ENCODE measurements at places on chromosomes 3 and 15.

GRCh38 chr15:74396146-74396438, 28.6 kb upstream of the CYP11A1 start:
- DNase-seq: no peak

DNA sequence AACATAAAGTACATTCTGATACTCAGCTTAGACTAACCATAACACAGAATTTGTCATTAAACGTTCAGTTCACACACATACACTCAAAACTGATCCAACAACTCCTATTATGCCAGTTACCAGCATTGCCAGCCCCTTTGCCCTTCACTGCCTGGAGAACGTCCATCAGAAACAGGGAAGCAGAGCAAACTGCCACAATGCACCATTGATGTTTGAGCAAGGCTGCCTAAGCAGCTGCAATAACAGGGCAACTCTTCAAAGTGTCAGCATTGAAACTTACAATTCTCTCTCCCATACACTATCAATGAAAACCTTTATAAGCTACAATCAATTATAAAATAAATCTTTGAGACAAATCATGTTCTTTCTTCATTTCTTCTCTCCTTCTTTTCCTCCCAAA, 85.1 kb downstream of the ZBTB20 start:
- DNase-seq: no peak

DNA sequence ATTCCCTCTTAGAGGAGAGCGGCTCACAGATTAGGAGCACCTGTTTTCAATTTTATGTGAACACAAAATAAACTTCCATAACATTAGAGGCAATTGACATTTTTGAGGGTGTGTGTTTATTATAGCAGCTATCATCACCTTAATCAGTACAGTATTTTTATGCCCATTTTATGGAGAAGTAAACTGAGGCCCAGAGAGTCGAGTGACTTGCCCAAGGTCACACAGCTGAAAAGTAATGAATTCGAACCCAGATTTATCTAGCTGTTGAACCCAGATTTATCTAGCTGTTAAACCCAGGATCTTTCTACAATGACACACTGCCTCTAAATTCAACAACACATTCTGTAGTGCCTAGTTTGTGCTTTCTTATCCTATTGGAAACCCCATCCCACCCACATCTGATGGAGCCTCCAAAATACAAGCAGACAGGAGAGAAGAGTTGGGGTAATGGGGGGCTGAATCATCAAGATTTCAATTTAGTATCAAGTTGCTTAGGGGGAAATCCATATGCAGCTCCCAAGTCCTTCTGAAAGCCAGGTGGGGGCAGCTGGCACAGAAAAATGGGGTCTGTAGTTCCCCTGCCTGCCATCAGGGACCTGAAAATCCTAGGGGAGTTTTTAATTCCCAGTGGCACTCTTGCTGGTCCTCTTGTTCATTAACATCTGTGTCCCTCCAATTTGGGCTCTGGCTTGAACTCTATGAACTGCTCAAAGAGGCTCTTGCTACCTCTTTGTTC, 50.4 kb upstream of the TRA2B start:
- no peak for DNase-seq

GRCh38 chr3:39207361-39208186, 15.2 kb upstream of the XIRP1 start:
- no peak for DNase-seq

DNA sequence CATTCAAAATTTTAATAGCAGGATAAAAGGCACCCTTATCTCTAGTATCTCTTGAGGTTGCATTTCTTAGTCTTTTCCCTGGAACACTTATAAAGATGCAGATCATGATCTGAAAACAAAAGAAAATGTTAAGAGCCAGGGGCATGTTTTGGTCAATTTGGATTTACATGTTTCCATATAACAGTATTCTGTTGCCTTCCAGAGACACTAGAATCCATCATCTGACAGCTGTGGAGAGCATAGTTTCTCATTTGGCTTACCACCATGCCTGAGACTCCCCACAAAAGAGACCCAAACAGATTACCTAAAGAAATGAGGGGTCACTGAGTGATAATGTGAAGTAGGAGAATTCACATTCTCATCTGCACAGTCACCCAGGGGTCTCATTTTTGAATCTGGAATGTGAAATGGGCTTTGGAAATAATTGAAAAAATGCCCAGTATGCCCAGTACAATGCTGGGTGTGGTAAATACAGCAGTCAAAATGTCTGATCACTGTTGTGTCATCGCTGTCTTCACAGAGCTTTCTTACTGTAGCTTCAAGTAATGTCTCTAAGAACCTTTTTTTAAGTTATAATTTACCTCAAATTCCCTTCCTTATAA, 79.9 kb upstream of the ZBTB20 start:
- no peak for DNase-seq

- DNase-seq: peak; percentile 87
Observed at GRCh38 chr15:62928242-62928999, 114.1 kb upstream of the TPM1 start.

- DNase-seq: no peak
Observed at GRCh38 chr3:176987901-176988650, 209.2 kb downstream of the TBL1XR1 start.

DNA sequence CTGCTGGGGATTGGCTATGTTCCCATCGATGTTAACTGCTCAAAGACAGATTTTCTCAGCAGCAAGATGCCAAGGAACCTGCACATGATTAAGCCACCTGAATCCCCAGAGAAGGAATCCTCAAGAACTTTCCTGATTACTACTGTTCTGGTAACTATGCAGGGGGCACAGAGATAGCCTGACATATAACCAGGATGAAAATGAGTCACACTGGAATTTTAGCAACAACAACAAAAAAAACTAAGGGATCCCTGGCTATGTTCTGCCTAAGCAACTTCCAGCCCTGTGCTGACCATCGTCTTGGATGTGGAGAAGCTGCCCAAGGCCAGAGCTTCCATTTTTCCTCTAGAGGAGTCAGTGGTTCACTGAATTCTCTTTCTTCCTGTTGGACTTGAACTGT, 13.8 kb downstream of the RIOX2 start:
- no peak for DNase-seq

- DNase-seq: no peak
Observed at GRCh38 chr3:106398891-106399600, 530.2 kb upstream of the CBLB start.

DNA sequence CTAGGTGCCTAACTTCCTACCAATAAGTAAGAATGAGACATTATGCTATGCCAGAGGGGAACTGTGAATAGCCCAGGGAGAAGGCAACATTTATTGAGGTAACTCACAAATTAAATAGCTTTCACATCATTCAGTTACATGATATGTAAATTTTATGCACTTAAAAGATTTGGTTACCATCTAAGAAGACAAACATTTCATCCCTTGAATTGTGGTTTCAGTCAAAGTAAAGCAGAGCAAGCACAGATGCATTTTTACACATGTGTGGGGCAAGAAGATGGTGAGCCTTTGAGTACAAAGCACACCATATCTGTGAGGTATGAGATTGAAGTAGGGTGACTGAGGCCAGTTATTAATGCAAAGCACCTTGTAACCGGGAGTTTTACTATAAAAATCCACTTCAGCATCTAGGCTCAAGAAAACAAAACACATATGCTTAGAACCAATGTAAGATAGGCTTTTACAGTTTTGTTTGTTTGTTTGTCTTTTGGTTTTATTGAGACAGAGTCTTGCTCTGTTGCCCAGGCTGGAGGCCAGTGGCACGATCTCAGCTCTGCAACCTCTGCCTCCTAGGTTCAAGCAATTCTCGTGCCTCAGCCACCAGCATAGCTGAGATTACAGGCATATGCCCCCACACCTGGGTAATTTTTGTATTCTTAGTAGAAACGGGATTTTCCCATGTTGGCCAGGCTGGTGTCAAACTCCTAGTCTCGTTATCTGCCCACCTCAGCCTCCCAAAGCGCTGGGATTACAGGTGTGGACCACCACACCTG, 3.5 kb downstream of the PLSCR2 start:
- no peak for DNase-seq

GRCh38 chr3:53775834-53776251, 70.4 kb downstream of the CHDH start:
- no peak for DNase-seq

DNA sequence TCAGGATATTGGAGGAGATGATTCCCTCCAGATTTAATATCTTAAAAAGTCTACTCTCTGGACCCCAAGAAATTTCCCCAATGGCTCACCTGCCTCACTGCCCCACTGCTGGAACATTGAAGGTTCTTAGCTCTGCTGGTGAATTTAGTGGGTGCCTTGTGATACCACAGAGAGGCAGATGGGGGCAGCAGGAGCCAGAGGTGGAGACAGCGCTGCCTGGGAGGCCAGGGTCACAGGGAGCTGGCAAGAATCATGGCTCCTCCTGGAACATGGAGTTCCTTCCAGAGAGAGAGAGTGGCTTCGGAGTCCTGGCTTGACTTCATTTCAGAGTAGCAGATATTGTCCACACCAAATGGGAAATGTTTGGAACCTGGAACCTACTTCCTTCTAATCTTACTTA, 263.5 kb upstream of the CFAP20DC start:
- DNase-seq: no peak

GRCh38 chr3:179726075-179726699, 73.3 kb downstream of the USP13 start:
- no peak for DNase-seq

GRCh38 chr3:40753951-40754350, 229.2 kb downstream of the ZNF621 start:
- DNase-seq: no peak

- no peak for DNase-seq
Observed at GRCh38 chr3:198080521-198081384, 120.7 kb downstream of the LMLN start.

DNA sequence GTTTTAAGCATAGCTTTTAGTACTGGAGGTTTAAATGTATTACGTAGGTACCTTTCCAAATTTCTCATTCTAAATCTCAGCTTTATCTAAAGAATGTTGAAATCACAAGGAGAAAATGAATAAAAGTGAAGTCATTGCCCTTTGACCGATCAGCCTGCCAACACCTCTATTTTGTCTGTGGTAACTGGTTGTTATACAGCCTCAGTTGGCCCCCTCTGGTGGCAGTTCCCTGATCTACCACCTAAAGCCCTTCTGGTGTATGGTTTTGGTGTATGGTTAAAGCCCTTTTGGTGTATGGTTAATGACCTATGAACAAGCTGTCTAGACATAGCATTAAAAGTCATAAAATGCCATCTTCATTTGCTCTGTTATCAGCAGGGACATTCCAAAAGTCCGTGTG, 378.2 kb upstream of the AZI2 start:
- DNase-seq: peak; percentile 20

DNA sequence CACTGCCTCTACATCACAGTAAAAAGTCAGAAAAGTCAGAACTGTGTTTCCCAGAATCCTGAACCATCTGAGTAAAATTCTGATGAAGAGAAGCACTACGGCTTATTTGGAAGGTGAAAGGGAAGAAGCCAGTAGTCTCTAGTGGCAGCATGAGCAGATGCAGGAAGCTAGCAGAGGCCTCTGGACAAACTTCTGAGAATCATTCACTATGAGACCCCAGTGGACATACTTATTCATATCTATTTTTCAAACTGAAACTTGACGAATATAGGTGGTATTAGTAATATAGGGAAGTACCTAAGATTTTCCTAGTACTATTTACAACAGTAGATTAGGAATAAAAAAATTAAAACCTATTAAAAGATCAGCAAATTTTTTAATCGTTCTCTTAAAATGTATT, 272.8 kb upstream of the TTC14 start:
- no peak for DNase-seq
